Fibroblast of lung (primary cell): ENCODE measurements at places on chromosomes 4 and X. TPM values are rescaled to one million over a fixed set of nuclear protein-coding genes. Genes with fewer than 3 reads are reported as not detected.

The ZNF157 gene
- 0.02 TPM in 1 of 2 replicates, not detected in the other for polyA plus RNA-seq

The TMPRSS11F gene
- polyA plus RNA-seq = not detected in 2 replicates

DNA sequence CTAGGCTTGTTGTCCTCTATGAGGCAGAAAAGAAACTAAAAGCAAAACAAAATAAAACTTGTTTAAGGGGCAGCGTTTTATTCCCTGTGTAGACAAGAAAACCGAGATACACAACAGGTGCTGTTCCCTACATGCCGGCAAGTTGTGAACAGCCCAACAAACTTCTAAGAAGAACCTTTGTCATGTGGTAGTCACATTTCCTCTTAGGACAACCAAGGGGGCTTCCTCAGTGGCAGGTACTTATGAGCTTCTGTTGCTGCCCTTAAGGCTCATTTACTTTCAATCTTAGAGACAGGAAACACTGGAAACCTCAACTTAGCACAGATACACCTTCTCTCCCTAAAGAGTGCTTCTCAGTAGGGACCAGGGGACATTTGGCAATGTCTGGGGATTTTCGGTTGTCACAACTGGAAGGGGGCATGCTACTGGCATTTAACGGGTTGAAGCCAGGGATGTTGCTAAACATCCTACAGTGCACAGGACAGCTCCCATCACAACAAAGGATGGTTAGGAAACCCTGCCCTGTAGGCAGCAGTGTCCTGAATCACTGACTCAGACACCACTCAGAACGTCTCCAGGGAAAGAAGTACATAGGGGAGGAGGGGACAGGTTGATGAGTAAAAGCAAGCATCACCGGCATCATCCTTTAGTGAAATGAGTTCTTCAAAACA, 111.0 kb downstream of the ASB9 start:
- DNase-seq = no peak

GRCh38 chr4:70935038-70935695, 33.0 kb downstream of the MOB1B start:
- peak; percentile 61 for DNase-seq

The ABCG2 gene
- 4.5 and 5.5 TPM in 2 replicates for polyA plus RNA-seq

DNA sequence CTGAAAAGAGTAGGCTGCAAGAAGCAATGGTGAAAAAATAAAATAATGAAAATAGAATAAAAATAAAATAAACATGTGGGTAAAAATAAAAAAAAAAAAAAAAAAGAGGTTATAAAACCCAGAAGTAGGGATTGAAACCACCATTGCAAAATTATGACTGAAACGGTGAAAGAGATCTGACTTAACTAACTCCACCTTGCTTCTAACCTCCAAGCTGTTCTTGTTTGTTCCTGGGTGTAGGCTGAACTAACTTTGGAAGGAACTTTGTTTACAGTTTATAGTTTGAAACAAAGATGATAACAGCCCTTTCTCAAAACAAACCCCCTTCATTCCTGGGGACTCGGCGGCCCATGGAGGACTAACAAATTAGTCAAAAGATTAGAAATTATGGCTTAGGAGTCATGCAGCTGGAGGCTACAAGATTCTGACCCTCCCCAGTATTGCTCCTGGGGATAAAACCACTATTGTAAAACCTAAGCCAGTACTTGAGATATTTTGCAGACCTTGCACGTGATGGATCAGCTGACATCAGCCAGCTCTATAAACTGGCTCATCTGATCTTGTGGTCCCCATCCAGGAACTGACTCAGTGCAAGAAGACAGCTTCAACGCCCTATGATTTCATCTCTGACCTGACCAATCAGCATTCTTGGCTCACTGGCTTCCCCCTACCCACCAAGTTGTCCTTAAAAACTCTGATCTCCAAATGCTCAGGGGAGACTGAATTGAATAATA, 30.4 kb downstream of the DDX60L start:
- peak; percentile 83 for DNase-seq

DNA sequence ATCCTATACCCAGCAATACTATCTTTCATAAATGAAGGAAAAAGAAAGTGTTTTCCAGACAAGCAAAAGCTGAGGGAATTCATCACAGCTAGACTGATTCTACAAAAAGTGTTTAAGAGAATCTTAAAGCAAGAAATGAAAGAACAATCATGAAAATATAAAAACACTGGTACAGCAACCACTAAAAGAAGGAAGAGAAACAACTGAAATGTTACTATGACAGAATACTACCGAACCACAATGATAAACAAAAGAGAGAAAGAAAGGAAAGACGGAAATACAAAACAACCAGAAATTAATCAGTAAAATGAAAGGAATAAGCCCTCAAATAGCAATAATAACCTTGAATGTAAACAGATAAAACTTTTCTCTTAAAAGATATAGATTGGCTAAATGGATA, 110.8 kb upstream of the AFF2 start:
- no peak for DNase-seq

GRCh38 chr4:47050761-47051725, 19.7 kb downstream of the GABRB1 start:
- DNase-seq = no peak

DNA sequence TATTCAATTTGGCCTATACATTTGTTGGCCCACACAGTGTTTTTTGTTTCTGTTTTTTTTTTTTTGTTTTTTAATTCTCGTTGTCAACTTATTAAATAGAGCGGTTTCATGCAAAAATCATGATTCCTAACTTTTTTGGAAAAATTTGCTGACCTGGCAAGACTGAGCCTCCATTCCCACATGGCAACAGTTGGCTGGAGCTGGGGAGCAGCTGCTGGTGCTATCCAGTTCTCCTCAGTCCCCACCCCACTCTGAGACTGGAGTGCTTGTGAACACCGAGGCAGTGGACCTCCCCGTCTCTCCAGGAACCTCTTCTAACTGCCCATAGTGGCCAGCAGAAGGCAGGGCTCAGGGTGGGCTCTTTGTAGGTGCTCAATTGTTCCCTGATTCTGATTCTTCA, 95.7 kb upstream of the OTUD4 start:
- no peak for DNase-seq

The TGIF2LX gene
- not detected in 2 replicates for polyA plus RNA-seq

DNA sequence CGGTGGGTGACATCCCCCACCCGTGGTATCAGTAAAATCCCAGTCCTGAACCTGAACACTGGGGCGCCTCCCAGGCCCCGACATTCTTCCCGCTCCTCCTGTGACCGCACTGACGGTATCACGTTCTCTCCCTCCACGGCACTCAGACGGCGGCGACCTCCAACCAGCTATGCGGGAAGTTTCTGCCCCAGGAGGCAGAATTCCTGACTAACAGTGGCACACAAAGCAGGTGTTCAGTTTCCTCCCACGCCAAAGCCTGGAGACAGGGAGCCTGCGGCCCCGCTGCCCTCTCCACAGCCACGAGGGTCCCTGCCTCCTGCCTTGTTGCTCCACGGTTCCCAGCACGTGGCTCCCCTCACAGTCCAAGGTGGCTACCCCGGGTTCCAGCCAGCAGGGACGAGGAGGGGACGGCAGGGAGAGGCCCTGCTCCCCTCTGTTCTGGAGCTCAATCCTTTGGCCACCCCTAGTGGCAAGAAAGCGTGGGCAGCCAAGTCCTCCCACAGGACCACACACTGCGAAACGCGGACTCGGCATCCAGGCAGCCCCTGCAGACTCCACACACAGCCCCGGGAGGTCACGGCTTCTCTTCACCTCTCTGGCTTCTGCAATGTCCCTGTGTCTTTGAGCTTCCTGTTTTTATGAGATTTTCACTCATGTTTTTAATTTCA, 15.2 kb downstream of the CTBP1 start:
- peak; percentile 70 for DNase-seq

The ELK1 gene
- polyA plus RNA-seq = 25.3 and 27.5 TPM in 2 replicates

GRCh38 chrX:53115550-53115874, 21.6 kb downstream of the KANTR start:
- DNase-seq = no peak

GRCh38 chr4:106584337-106584989, 215.9 kb upstream of the GIMD1 start:
- DNase-seq = no peak

GRCh38 chr4:41256131-41256739, 493 bp upstream of the UCHL1 start:
- peak; percentile 70 for DNase-seq

The WDR17 gene
- 1.0 and 1.7 TPM in 2 replicates for polyA plus RNA-seq

GRCh38 chr4:47837094-47837907, 566 bp downstream of the CORIN start:
- no peak for DNase-seq

DNA sequence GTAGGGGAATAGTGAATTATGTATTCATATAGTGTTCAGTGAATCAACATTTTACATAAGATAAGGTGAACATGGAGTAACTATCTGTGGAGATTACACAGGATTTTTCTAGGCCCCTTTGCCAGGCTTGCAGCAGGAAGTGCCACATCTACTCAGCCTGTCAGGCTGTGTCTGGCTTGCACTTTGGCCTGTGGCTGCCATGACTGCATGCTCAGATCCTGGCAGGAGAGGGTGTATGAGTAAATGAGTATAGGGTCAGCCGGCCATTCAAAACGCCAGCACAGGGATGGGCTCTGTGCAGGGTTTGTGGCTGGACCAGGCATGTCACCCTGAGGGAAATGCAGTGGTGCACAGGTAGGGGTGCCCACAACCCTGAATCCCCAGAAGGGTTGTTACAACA, 51.9 kb downstream of the UBQLN2 start:
- DNase-seq = no peak

The TMSB15A gene
- polyA plus RNA-seq = 18.1 and 36.0 TPM in 2 replicates

The COL4A5 gene
- polyA plus RNA-seq = 4.9 and 16.3 TPM in 2 replicates

The AFP gene
- polyA plus RNA-seq = 0.35 and 1.5 TPM in 2 replicates

DNA sequence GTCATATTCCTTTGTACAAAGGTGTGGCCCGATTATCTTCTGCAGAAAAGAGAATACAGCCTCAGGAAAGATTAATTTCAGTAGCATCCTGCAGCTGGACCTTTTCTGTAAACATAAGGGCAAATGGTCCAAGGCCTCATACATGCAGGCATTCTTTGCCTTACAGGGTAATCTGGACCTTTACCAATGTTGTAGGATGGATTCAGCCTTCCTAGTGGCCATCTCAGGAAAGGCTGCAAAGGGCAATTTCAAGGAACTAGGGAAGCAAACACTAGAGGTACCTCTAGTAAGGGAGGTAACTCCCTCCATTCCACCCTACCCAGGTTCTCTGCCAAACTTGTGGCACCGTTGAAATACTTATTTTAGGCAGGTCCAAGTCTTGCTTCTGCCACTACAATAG, 43.0 kb downstream of the UGT2B28 start:
- DNase-seq = no peak

The XPNPEP2 gene
- polyA plus RNA-seq = 0.16 and 0.61 TPM in 2 replicates

The APOO gene
- 16.5 and 17.0 TPM in 2 replicates for polyA plus RNA-seq

DNA sequence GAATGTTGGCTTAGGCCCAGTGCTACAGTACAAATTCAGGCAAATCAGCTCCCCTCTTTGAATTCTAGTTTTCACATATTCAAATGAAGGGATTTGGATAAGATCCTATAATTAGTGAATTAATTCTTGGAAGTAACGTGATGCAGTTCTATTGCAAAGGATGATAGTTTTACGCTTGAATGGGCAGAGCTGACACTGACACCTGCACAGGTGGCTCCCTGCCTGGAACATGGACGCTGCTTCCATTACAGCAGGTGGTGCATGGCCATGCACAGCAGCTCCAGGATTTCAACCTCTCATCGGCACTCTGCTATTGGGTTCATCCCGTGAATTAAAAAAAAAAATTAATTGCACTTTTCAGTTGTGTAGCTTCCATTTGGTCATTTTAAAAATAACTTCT, 28.4 kb upstream of the RPS6KA6 start:
- DNase-seq = no peak

- DNase-seq = no peak
Measured at GRCh38 chr4:165612936-165613335, 234.1 kb downstream of the CPE start.

The HSFX1 gene
- 0.15 and 0.27 TPM in 2 replicates for polyA plus RNA-seq

DNA sequence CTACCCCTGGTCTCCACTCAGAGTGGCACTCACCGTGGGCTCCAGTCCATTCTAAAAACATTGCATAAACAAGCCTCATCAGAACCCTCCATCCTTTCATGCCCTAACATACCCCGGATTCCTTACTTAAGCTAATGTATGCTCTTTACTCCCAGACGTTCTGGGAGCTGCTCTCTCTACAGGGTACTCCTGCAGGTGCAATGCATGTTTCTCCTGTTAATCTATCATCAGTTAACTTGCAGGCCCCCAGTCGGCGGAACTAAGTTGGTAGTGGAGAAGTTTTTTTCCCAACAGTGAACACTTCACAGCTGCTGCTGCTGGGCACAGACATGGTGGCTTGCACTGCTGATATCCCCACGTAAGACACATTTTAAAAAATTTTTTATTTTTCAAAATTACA, 161.6 kb upstream of the FAT1 start:
- DNase-seq = no peak

DNA sequence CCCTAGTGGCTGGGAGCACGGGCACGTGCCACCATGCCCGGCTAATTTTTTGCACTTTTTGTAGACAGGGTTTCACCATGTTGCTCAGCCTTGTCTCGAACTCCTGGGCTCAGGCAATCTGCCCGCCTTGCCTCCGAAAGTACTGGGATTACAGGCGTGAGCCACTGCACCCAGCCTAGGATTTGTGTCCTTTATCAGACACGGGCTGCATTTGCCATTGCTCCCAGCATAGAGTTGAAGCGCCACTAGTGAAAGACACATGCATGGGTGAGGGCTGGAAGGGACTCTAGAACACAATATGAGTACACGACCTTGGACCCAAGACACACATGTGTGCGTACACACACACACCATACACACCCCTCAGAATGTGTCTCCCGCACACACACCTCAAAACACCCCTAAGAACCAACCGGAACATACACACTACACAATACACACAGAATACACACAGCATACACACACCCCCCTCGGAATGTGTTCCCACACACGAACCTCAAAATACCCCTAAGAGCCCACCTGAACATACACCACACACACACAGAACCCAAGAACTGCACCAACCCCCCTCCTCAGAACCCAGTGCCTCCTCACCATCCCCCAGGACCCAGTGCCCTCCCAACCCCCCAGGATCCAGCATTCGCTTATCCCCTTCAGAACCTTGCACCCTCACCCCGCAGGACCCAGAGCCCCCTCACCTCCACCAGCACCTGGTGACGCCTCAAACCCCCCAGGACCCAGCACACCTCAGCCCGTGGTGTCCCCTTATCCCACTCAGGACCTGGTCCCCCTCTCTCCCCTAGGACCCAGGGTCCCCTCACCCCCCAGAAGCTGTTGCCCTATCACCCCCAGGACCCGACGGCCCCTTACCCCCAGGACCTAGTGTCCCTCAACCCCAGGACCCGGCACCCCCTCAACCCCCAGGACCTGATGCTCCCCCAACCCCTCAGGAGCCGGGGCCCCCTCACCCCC, 1.0 kb downstream of the TNIP2 start:
- no peak for DNase-seq

The TRIM60 gene
- not detected in 2 replicates for polyA plus RNA-seq

- DNase-seq = no peak
Measured at GRCh38 chr4:66567551-66567950, 897.3 kb upstream of the EPHA5 start.

- peak; percentile 35 for DNase-seq
Measured at GRCh38 chrX:48696909-48697727, 584 bp downstream of the SUV39H1 start.
